ENCODE measurements at places on chromosomes 2 and 18.

DNA sequence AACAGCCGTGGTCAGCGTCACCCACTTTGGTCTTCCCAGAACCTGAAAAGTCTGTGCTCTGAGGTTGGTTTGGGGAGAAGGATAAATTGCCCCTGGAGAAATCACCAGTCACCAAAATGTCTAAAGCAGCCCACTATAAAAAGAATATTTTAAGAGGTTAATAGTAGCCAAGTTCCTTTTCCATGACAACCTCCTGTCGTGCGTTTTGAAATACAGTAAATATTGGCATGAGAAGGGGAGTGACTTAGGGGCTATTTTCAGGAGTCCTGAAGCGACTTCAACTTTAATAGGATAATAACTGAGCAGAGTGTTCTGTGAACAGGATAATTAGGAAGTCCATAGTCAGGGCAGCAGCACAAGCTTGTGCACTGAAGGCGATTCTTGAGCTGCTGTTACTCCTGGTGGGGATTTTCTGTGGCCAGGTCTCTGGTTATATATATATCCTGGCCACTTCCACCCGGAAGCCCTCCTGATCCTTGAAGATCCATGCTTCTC lies 49.3 kb downstream of the RNF144A start:
- DNase-seq, result no peak

- no peak for DNase-seq
Measured at GRCh38 chr18:9191658-9192256, 55.2 kb downstream of the ANKRD12 start.

- DNase-seq, result no peak
Measured at GRCh38 chr2:22930781-22931180, 454.2 kb upstream of the KLHL29 start.

GRCh38 chr2:212157012-212157411 lies 381.6 kb downstream of the ERBB4 start:
- DNase-seq, result no peak

GRCh38 chr2:135490376-135490775 lies 40.6 kb downstream of the ZRANB3 start:
- no peak for DNase-seq

- no peak for DNase-seq
Measured at GRCh38 chr18:24413148-24413547, 13.3 kb upstream of the IMPACT start.

- no peak for DNase-seq
Measured at GRCh38 chr2:98487806-98488189, 43.1 kb downstream of the INPP4A start.

DNA sequence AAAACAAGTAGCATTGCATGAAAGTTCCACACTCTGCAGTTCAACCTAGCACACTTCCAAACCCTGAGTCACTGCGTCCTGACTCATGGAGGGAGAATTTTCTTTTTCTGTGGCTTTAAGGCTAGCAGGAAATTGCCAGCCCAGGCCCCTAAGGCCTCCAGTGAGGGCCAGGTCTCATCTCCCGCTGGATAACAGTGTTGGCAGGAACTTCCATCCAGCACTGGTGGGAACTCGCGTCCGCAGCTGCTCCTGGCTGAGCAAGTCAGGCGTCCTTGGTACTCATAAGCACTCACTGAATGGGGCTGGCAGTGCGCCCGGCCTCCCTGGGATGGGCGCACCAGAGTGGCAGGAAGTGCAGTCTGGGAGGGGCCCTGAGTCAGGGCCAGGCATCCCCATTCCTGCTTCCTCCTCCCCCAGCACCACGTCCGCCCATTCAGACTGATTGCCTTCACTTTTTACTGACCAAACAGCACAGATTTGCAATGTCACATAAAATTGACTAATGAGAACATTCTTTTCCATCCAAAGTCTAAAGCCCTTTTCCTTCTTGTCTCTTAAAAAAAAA lies 14.3 kb downstream of the MALL start:
- no peak for DNase-seq

DNA sequence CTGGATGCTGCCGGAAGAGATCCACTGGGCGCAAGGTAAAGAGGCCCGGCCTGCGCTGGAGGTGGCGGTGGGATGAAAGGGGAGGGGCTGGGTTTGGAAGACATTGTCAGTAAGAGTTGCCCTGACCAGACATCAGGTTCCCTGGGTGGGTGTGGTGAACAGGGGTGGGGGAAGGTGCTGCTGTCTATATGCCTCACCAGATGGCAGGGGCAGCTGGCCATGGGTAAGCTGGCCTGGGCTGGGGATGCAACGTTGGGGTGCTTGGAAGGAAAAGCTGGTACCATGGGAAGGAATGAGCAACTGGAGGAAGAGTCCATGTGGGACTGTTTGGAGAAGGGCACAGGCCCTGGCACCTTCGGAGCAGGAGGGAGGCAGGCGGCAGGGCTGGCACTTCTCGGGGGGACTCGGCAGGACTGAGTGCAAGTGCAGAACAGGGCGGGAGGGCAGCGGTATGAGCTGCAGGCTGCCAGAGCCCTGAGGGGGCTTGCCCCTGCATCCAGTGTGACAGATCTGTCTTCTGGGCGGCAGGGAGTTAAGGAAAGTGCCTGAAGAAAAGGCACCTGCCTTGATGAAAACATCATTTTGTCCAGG lies 146.4 kb downstream of the DYSF start:
- no peak for DNase-seq

DNA sequence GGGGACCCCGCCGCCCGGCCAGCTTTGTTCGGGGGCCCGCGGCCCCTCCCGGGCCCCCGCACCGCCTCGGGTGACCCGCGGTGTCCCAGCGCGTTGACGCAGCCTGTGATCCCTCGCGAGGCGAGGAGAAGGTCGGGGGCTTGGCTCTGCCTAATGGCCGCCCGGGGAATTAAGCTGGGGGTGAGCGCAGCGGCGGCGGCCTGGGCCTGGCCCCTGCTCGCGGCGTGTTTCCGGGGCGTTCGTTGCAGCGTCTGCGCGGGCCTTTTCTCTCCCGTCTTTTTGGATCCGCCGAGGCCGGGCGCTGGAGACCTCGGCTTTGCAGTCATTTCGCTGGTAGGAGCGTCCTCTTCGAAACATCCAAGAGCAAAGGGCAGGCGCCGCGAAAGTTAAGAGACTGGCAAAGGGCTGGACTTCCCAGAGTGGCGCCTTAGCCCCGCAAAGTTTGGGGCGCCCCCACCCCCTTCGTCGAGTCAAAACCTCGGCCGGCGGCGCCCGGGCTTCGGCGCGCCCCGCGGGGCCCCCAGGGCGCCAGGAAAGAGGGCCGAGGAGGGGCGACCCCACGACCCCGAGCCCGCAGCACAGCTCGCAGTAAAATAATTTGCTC lies 1.3 kb downstream of the SALL3 start:
- DNase-seq, result no peak

DNA sequence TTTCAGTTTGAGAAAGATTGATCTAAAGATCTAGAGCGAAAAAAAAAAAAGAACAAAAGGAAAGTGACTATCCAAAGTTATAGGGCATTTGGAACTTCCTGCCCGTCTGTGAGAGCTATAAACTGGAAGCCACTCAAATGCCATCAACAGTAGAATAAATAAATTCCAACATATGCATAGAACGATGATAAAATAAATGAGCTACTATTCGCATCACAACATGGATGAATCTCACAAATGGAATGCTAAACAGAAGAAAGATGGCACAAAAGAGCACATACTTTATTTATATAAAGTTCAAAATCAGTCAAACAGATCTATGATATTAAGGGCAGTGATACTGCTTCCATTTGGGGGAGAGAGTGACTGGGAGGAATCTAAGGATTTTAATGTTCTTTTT lies 128.8 kb downstream of the TTC32 start:
- DNase-seq, result no peak

- no peak for DNase-seq
Measured at GRCh38 chr2:112220831-112221230, 34.0 kb downstream of the ZC3H8 start.

- DNase-seq, result no peak
Measured at GRCh38 chr2:40511661-40512213, 59.8 kb upstream of the SLC8A1 start.

DNA sequence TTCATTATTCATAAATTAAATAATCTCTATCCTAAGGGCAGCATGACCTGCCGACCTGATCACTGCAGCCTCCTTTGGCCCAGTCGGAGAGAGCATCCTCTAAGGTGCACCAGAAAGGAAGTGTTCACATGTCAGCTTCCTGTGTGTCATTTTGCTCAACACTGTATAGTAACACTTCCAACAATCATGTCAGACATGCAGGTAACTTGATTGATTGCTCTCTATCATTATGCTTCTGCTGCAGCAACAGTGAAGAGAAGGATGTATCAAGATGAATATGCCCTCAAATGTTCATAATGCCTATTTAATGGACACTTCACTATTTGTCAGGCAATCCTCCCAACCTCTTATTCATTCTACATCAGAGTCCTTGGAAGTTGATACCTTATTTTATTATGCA lies 332.3 kb downstream of the CDH7 start:
- no peak for DNase-seq

DNA sequence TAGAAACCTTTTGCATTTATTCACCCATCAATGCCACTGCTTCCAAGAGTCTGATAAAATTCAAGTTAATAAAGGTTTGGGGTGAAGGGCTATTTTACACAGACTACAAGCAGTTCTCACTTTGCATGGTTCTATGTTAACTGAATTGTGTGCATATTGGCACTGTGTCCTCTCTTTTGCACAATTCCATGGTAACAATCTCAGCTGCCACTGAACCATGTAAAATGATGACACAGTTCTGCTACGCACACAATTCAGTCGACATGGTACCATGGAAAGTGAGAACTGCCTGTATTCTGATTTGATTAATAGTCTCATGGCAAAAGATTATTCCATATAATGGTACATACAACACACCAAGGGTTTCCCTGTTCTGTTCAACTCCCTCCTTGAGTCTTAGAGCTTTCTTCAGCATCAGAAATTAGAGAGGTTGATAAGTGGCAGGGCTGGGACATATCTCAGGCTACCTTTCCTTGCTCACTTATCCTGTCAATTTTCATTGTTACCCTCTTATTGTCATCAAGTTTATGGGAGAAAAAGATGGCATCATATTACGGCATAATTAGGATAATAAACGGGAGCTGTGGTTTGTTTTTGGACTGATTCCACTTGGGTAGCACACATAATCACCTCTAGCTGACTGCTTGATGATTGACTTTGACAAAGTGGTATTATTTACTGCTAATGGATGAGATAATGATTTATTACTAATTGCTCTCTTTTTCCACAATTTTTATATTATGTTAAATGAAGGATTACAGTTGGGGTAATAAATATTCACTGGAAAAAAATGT lies 139.3 kb upstream of the CREB1 start:
- no peak for DNase-seq

DNA sequence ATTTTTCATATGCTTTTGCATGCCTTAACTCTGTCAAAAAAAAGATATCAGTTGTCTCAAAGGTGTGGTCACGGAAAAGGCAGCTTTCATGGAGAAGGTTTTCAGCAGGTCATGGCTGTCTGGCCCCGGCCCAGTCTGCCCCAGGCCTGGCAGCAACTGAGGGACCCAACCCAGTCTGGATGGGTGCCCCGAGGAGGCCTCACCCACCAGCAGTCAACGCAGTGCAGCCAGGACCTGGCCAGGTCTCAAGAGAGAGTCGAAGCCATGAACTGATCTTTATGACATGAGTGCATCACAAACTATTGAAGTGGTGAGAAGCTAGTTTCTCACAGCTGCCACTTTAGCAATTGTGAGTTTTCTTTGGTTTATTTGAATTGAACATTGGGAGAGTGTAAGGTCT lies 7.9 kb downstream of the TUBB6 start:
- no peak for DNase-seq

GRCh38 chr2:110731064-110731463 lies 1.3 kb upstream of the ACOXL start:
- DNase-seq, result no peak

GRCh38 chr18:40250236-40250635 lies 1704.8 kb upstream of the PIK3C3 start:
- DNase-seq, result no peak

DNA sequence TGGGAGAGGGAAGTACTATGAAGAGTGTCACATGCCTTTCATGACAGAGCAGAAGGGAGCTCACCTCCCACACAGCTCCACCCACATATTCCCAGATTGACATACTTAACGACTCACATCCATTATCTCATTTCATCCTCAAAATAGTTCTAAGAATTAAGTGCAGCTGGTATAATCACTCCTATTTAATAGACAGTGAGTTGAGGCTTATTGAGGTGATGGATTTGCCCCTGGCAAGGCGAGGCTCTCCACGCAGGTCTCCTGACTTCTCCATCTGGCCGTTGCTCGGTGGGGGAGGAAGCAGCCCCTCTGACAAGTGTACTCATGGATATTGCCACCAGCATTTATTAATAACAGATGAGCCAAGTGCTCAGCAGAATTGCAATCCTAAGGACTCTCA lies 81.4 kb downstream of the TGOLN2 start:
- DNase-seq, result no peak

GRCh38 chr18:3397031-3397750 lies 52.8 kb upstream of the TGIF1 start:
- no peak for DNase-seq

DNA sequence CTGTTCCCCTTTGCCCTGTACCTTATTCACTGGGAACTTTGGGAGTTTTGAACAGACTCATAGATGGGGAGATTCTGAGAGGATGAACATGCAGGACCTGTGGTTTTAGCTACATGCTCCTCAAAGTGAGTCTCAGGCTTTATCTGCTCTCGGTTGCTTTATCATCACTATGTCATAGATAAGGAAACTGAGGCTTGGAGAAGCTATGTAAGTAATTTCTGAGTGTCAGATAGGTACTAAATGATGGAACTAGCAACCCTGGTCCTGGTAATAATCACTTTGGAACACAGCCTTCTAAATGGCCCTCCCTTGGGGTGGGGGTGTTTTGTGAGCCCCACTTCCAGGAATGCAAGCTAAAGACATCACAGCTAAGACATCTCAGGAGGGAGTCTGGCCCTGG lies 186.2 kb upstream of the MEX3C start:
- DNase-seq, result no peak

DNA sequence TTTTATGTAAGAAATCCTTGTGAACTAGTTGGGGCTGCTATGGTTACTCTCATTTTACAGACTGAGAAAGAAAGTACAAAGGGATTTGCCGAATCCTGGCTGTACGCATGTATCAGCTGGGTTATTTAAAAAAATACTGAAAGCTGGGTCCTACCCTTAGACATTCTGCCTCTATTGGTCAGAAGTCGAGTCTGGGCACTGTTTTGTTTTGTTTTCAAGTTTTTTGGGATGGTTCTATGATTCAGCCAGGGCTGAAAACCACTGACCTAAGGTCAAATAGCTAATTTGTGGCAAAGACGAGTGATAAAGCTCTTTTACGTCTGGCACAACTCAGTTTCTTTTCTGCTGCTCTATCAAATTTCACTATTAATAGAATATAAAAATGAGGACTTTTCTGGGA lies 5.9 kb upstream of the SLC8A1 start:
- no peak for DNase-seq

DNA sequence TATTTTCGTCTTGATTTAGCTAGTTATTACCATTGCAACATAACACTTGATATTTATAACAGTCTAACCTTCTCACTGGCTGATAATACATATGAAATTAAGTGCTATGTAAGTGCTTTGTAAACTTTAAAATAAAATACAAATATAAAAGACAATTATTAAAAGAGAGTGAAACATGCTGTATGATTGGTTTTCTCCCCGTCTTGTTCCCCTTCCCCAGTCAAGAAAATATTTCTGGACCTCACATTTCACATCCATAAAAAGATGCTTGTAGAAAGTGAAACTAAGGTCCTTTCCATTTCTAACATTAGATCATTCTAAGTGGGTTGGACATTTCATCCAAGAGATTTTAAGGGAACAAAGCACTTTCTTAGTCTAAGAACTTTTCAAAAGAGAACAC lies 310.2 kb upstream of the LRATD1 start:
- DNase-seq, result no peak

Measured in stimulated activated CD4-positive, alpha-beta T cell treated with anti-CD3 and anti-CD28 coated beads, TNF-alpha, amount 100 ng/mL, for 24 hours (primary cell).